NCI-H748 treated with DMSO at 0.1 percent for 48 hours (cell line): ENCODE measurements at places on chromosomes 11 and 22.

DNA sequence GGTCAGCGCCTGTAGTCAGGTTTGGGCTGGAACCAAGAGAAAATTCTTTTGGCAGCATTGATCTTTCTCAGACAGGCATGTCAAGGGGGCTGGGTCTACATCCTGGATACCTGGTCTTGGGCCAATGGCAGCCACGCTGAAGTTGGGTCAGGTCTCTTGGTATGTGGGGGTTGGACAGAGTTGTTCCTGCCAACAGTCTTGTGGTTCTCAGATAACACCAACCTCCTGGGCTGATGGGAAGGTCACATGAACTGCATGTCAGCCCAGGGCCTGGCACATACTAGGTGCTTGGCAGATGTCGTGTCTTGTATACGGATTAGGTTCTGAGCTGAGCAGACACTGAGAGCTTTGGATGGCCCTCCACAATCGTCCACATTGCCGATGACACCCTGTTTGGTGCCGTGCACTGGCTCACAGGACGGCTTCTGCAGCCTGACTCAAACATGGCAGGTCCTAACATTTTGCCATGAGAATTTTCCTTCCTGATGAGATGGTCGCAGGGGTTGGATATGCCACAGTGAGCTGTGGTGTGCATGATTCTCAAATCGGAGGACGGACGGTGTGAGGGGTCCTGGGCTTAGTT lies 42.0 kb downstream of the FBLN1 start:
- no peak for DNase-seq

DNA sequence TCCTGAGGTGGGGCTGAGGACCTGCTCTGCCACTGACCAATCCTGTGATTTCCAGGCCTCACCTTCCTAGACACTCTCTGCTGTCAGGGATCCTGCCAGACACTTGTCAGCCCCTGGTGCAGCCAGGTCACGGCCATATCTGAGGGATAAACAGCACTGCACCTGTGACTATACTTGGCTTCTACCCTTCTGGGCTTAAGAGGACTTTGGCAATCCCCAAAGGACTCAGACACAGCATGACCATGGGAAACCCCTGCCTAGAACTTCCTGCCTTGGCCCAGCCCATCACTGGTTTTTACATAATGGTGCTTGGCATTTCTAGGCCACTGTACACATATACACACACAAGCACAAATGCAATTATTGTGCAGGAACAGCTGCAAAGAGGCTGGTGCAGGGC lies 11.6 kb upstream of the OLFML1 start:
- no peak for DNase-seq

GRCh38 chr11:23585416-23586104 lies 725.3 kb upstream of the CCDC179 start:
- no peak for DNase-seq

- no peak for DNase-seq
These were observed 4.1 kb downstream of the ST3GAL4 start for GRCh38 chr11:126359431-126360048.

GRCh38 chr22:45838305-45838887 lies 138.6 kb downstream of the WNT7B start:
- DNase-seq: no peak

DNA sequence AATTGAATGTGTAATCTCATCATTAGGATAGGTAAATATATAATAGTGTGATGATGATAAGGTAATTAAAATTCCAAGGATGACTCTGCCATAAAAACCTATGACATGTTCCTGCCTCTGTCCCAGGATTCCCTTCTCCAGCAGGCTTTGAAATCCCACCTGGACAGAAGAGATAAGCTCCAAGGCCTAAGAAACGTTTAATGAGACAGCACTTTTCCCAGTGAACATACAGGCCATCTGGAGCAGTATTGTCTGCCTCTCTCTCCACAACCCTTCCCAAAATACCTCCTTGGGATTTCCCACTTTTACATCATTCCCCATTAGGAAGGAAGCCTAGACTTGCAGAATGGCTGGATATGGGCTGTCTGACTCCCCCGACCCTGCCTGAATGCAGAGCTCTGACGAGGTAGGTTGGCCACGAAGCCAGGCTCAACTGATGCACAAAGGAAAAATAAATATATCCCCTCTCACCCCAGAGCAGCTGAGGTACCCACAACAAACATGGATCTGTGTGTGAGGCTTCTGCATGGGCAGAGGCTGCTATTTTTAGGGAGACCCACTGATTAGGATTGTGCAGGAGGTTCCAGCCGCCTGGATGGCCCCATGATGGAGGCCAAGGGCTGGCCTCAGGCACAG lies 71.0 kb downstream of the TMPRSS5 start:
- DNase-seq: no peak

DNA sequence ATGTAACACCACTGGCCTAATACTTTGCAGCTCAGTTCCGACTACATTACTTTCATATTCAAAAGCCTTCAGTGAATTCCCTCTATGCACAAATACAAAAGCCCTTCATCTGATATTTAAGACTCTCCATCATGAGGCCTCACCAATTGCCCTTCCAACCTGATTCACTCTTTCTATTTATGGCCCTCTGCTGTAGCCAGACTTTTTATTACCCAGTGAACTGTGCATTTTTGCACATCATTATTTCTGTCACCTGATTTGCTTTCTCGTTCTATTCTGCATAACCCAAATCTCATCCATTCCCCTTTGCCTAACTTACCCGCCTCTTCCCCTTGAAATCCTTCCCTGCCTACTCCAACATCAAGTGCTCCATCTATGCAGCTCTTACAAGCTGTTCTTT lies 78.3 kb downstream of the BBOX1 start:
- DNase-seq: no peak

GRCh38 chr11:118746988-118747585 lies 43.9 kb downstream of the DDX6 start:
- no peak for DNase-seq

DNA sequence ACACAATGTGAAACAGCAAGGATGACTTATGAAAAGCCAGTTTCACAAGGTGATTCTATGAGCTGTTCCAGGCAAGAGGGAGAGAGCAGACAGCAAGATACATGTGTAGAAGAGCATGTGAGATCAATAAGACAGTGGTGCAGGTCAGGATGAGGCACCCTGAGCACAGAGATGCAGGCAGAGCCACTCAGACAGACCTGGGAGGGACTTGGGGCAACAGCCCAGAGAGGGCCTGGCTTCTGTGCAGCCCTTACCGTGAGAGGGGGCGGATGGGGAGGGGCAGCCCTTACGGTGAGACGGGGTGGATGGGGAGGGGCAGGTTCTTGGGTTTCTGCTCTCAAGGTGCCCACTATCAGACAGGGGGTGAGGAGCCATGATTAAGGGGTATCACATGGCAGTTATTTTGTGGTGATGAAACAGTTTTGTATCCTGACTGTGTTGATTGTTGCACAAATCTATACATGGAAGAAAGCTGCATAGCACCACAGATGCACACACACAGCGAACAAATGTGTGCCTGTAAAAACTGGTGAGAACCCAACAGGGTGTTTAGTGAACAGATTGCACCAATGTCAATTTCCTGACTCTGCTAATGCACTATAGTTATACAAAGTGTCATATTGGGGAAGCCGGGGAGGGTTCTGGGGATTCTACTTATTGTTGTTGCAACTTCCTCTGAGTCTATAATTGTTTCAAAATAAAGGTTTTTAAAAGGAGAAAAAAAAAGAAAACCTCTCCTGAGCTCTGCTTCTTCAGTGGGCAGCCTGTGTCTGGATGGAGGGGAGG lies 5.2 kb upstream of the C22orf42 start:
- DNase-seq: no peak

GRCh38 chr11:47062736-47063135 lies 113.9 kb downstream of the ARFGAP2 start:
- DNase-seq: no peak

GRCh38 chr11:75893251-75893650 lies 78.2 kb downstream of the UVRAG start:
- no peak for DNase-seq

- no peak for DNase-seq
These were observed 16.3 kb downstream of the FXYD6 start for GRCh38 chr11:117860139-117860538.

- no peak for DNase-seq
These were observed 4.3 kb downstream of the BCO2 start for GRCh38 chr11:112179601-112180000.

DNA sequence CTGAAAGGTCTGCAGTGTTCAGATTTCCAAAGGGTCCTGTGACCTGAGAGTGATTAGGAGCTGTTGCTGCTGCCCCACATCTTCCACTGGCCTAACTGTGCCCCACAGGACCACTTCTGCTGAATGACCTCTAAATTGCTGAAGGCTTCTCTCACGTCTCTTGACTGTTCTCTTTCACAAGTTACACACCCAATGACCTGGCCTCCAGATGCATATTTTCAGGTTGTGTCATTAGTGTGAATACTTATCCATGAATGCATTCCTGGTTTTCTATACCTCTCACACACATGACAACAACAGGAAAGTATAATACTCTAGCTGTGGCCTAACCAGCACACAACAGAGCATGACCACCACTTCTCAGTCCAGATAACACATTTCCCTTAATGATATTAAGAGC lies 15.4 kb downstream of the PRR14L start:
- DNase-seq: no peak

- DNase-seq: no peak
These were observed 1.7 kb downstream of the RASGRP2 start for GRCh38 chr11:64742087-64742888.

GRCh38 chr22:19844377-19845053 lies 10.2 kb downstream of the GNB1L start:
- no peak for DNase-seq

DNA sequence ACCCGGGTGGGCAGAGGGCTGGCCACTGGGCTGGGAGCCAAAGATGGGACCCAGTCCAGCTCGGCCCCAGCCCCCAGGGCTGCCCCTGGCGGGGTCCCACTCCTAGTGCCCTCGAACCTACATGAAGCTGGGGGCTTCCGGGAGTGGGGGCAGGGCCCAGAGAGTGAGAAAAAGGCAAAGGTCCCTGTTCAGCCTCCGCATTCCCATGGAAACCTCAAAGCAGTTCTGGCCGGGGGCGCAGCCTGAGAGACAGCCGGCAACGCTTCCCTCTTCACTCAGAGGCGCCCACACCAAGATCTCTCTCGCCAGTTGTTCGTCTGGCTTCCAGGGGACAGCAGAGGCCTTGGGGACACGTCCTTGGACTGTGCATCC lies 22.4 kb upstream of the ARHGAP8 start:
- no peak for DNase-seq

DNA sequence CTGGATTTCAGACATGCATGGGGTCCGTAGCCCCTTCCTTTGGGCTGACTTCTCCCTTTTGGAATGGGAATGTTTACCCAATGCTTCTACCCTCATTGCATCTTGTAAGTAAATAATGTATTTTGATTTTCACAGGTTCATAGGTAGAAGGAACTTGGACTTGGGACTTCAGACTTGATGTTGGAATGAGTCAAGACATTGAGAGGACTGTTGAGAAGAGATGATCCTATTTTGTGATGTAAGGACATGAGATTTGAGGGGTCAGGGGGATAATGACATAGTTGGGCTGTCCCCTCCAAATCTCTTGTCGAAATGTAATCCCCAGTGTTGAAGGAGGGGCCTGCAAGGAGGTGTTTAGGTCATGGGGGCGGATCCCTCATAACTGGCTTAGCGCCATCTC lies 933 bp upstream of the KRTAP5-10 start:
- DNase-seq: no peak

- no peak for DNase-seq
These were observed 8.1 kb downstream of the INPP5J start for GRCh38 chr22:31130873-31131272.

DNA sequence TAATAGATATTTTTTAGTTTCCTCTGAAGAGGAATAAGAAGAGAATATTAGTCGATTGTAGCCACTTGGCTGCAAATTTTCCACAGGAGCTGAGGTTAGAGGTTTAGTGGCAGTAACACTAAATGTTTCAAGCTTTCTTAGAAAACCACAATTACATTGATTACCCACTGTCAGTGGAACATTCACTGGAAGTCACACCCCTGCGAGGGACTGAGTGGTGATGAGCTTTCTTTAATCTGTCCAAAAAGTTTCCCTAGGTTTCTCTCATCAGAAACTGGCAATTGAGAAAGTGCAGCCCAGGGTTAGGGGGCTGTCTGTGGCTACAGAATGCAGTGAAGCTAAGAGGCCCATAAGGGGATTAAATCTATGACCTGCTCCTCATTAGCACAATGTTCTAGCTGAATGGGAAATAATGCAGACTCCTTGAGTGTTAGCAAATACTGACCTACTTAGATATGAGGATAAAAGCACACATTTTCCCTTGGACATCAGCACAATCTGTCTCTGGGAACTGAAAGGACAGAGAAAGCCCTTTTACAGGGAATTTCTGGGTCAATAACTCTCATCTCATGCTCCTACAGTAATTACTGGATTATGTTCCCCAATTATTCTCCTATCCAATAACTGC lies 189.5 kb downstream of the FAM76B start:
- no peak for DNase-seq

GRCh38 chr11:1229471-1230120 lies 6.7 kb downstream of the MUC5B start:
- no peak for DNase-seq

- DNase-seq: no peak
These were observed 103.6 kb upstream of the ANO1 start for GRCh38 chr11:69974528-69974927.

- peak; percentile 2 for DNase-seq
These were observed 254.0 kb upstream of the PITPNB start for GRCh38 chr22:28172892-28173670.

- no peak for DNase-seq
These were observed 23.4 kb upstream of the KIRREL3 start for GRCh38 chr11:127023991-127024390.

DNA sequence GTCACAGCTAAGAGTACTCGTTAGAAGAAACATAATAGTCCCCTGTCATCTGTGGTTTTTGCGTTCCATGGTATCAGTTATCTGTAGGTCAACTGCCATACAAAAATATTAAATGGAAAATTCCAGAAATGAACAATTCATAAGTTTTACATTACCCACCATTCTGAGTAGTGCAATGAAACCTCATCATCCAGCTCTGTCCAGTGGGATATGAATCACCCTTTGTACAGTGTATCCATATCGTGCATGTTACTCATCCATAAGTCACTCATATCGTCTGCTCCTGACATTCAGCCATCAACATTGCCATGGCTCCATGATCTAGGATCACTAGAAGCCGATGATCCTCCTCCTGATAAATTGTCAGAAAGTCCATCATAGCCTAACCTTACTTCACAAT lies 174.9 kb upstream of the C11orf87 start:
- DNase-seq: no peak

- DNase-seq: no peak
These were observed 57.2 kb upstream of the FAM181B start for GRCh38 chr11:82790723-82791484.

DNA sequence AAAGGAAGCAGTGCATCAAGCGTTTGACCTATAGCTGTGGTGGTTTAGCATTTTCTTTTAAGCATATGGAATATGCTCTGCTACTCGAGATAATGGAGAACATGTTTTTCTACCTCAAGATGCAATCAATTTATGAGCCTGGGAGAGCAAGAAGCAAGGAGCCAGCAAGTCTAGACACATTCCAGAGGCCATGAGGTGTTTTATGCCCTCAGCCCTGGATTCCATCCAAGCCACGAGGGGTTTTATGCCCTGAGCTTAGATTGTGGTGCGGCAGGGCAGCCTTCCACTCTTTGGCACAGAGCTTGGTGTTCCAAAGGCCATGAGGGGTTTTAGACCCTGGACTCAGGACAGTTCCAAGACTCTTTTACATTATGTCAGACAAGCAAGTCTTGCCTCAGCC lies 11.7 kb upstream of the DNAJB13 start:
- no peak for DNase-seq

- DNase-seq: no peak
These were observed 4.0 kb downstream of the BANF1 start for GRCh38 chr11:66006134-66006890.
